CD14-positive monocyte (primary cell): ENCODE measurements at places on chromosomes 2 and 18.

DNA sequence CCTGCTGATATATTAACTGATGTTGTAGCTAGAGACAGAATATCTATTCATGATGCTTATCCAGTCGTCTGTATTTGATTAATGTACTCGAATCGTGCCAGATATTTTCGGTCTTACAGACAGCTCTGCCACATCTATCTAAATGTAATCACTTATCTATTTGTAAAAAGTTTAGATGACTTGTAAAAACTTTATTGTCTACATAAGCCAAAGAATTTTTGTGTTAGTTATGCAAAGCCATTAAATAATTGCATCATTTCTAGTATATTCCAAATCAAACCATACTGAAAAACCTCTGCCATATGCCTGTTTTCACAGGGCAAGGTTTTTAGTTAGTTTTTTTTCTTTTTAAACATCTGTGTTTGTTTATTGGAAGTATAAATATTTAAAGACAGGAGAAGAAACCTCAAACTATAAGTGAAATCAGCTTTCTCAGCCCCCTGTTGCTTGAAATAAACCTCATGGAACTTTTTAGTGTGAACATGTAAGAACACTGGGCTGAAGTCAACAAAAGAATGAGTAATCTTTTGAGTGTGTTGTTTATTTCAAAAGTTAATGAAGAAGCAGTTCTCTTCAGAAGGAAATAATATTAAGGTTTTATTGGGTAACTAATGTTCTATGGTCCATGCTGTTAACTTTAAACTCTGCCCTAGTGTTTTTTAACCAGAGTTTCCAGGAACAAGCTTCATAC is 657.6 kb upstream of the SYT4 start:
- no peak for DNase-seq

- DNase-seq, result no peak
Measured at GRCh38 chr2:197516393-197516761, 511 bp downstream of the MOB4 start.

DNA sequence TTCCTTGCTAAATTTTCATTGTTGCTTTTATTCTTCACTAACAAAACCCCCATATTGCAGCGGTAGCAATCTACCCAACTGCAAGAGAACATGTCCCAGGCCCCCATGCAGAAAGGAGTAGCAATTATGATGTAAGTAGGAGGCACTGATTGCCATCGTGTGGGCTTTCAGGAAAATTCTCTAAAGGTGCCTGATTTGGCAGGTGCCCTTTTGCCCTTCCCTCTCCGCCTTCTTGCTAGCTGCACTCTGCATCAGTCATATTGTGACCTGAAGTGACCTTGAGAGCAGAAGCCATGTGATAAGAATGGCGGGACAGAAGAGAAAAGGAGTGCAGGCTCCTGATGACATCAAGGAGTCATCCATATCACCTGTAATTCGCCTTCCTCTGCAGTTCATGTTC is 112.1 kb downstream of the NCKAP5 start:
- DNase-seq, result no peak

- DNase-seq, result no peak
Measured at GRCh38 chr2:157995117-157995516, 106.6 kb upstream of the UPP2 start.

- DNase-seq, result no peak
Measured at GRCh38 chr18:59001721-59002120, 137.0 kb downstream of the ZNF532 start.

- no peak for DNase-seq
Measured at GRCh38 chr2:109592905-109593304, 20.9 kb downstream of the SEPTIN10 start.

DNA sequence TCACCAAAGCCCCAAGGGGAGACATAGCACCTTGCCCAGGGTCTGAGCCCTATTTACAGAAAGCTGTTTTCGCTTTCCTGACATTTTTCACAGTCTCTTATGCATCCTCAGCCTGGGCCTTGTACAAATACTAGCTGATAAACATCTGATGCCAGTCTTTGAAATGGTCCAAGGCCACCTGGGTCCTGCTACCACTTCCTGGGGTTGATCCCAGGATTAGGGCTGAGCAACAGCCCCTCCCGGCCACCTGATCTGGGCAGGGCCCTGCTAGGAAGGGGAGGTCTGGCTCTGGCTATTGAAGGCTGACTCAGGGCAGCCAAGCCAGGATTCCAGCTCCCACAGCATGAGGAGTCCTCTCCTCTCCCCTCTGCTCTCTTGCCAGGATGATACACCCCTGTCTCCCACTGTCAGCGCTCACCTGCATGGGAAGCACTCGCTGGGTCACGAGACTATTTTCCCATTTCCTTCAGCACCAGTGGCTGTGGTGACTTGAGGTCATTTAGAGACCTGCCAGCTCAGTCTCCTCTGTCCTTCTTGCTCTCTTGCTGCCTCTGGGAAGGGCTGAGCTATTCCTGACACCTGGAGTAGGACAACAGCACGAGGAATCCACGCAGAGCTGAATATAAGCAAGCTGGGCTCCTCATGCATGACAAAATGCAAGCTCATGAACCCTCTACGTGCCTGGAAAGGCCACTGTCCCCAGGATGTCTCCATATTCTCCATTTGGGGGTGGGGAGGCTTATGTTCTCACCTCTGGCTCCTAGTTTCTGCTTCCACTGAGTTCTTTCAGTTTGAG is 53.0 kb upstream of the LGALSL start:
- no peak for DNase-seq

GRCh38 chr2:726169-726568 is 49.0 kb upstream of the TMEM18 start:
- DNase-seq, result no peak

GRCh38 chr2:142286618-142287017 is 155.8 kb upstream of the LRP1B start:
- no peak for DNase-seq

- DNase-seq, result no peak
Measured at GRCh38 chr2:207716056-207716455, 4.6 kb downstream of the CCNYL1 start.

- no peak for DNase-seq
Measured at GRCh38 chr2:182506606-182507005, 79.8 kb upstream of the PDE1A start.

GRCh38 chr2:239638376-239638775 is 237.6 kb upstream of the HDAC4 start:
- no peak for DNase-seq

DNA sequence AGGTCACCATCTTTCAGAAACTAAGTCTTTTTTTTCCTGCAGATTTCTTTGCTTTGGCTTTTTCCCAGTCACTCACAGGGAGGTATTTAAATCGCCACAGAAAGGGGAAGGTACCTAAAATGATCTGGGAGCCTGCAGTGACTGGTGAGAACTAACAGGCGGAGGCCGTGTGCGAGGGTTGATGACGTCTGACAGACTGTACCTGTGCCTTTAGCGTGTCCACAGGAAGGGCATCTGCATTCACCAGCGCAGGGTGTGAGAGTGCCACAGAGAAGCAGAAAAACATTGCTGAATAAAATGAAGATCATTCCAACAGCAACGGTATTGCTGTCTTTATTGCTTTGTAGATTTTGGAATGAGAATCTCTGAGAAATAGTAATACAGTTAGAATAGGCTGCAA is 5.7 kb downstream of the CTDP1 start:
- no peak for DNase-seq

DNA sequence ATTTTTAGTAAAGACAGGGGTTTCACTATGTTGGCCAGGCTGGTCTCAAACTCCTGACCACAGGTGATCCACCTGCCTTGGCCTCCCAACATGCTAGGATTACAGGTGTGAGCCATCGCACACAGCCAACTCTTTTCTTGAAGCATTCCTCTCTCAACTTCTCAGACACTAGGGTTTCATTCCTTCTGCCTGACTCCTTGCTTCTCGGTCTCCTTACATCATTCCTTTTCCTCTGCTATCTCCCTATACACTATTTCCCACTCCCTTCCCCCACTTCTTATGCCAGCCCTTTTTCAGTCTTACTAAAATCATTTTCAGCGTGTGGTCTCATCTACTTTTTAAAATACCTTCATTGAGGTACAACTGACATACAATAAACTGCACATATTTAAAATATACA is 6.1 kb downstream of the SOS1 start:
- DNase-seq, result no peak

GRCh38 chr18:8238507-8238906 is 370.7 kb upstream of the RAB12 start:
- DNase-seq, result no peak

DNA sequence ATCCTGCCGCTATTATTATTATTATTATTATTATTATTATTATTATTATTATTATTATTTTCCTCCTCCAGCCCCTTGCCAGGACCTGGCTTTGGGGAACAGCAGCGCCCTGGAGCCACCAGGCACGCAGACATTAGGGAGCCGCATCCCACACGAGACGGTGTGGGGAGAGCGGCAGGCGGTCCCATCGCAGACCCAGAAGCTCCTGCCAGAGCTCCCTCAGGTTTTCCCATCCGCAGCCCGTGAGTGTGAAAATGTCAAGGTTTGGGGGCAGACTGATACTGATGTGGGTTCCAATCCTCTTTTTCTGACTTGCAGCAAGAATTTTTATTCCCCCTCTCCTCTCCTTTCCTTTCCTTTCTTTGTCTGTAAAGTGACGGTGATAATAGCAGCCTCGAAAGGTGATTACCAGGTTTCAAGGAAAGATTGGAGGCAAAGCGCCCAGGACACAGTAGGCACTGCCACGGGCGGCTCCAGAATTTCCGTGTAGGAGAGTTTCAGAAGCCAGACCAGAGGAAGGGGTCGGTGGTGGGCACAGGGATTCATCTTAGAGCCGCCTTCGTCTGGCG is 816 bp downstream of the SCTR start:
- no peak for DNase-seq

DNA sequence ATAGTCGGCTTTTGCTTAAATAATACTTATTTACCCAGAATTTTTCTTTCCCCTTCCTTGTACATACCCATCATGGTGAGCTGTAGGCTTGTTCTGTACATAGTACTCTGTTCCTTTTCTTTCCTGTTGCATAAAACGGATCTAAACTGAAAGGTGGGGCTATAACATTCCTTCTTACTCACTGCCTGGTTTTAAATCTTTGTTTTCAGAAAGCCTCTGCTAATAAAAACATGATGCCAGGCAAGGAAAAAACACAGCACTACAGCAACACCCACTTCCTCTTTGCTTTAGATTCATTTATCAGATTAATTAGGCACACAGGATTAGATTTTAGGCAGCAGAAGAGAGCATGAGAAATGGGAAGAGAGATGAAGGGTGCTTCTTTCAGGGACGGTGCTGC is 19.6 kb upstream of the STON1 start:
- DNase-seq, result no peak

DNA sequence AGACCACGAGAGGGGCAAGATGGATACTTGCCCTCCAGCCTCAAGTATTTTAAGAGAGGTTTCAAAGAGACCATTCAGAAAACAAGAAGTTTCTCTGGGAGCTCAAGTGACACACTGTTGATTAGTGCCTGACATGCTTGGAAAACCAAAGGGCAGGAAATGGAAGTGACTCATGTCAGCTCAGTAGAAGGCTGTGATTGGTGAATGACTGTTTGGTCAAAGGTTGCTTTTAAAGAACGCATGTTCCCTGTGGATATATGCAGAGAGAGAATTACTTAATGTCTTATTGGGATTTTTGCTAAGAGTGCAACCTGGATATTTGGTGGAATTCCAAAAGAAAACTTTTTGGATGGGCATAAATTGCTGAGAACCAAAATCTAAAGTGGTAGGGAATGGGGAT is 549.9 kb downstream of the XIRP2 start:
- no peak for DNase-seq

DNA sequence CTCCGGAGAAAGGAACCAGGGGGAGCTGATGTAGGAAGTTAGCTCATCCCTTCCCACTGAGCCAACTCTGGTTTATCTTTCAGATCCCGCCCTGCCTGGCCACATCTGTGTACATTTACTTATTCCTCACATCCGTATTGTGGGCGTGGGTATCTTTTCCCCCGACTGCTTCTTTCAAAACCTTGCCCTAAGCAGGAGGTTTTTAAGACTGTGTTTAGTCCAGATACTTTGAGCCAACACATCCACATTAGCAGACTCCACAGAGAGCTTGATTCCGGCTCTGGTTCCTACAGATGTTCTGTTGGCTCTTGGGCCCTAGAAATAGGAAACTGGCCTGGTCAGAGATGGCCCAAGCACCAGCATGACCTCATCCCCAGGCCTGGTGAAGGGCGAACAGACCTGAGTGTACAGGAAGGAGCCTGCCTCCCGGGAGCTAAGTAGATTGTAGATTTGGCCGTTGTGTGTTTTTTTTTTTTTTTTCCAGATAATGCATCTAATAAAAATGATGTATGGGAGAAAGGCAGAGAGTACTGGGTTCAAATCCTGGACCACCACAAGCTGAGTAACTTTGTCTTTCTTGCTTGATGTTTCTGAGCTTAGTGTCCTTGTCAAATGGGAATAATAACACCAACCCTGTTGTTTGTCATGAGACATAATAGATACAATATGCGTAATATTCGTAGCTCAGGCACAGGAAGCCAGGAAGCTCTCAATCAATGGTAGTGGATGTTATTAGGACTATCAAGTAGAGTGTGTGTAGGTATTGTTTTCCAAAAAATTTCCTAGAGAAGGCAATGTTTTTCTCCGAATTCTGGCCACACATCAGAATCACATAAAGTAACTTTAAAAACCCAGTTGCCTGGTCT is 92.3 kb downstream of the PRKCE start:
- DNase-seq, result no peak

DNA sequence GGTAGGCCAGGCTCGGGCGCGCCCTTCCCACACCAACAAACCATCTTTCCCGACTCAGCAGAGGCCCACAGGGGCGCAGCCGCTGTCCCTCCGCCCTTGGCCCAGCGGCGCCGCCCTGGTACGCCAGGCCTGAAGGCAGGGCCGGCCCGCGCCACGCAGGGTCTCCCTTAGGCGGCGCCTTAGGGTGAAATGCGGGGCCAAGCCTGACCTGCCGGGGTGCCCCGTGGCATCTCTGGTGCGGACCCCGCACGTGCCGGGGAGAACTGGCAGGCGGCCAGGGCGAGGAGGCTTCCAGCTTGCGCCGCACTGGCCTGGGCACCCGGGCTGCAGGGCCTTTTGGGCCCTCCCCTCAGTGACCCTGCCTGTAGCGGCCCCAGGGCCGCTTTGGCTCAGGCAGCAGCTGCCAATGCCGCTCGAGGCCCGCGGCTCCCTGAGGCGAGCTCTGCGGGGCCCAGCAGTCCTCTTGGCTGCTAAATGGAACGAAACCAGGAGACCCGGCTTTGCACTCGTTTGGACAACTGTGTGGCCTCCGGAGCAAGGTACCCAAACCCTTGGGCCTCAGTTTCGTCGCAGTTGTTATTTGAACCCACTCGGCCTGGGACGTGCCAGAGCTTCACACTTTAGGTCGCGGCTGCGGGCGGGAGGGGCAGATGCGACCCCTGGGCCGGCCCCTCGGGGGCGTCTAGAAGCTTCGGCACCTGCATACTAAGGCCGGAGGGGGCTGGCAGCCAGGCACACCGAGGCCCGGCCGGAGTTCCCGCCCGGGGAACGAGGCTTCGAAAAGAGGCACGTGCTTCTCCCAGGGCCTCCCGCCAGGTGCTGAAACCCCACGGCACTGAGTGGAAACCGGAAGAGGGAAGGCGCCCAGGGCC is 8.5 kb downstream of the OTX1 start:
- no peak for DNase-seq

- DNase-seq, result no peak
Measured at GRCh38 chr18:5662586-5663090, 118.8 kb upstream of the EPB41L3 start.

DNA sequence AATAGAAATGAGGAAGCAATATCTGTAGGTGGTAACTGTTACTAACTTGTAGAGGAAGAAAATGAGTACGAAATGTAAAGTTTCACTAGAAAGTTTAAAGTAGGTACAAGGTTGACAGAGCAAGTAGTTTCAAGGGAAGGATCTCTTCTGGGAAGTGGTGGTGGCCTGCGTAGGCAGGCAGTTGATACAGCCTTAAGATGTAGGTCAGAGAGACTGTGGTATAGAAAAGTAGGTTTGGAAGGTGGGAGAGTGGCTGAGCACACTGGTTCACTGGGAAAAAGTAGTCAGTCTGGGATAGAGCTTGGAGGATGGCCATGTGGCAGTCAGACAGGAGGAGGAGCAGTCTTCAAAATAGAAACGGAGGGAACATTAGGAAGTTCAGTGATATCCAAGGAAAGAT is 23.5 kb downstream of the KDM3A start:
- no peak for DNase-seq
